ENCODE measurements at places on chromosomes 7 and 10. TPM values are rescaled to one million over a fixed set of nuclear protein-coding genes. Genes with fewer than 3 reads are reported as not detected.

DNA sequence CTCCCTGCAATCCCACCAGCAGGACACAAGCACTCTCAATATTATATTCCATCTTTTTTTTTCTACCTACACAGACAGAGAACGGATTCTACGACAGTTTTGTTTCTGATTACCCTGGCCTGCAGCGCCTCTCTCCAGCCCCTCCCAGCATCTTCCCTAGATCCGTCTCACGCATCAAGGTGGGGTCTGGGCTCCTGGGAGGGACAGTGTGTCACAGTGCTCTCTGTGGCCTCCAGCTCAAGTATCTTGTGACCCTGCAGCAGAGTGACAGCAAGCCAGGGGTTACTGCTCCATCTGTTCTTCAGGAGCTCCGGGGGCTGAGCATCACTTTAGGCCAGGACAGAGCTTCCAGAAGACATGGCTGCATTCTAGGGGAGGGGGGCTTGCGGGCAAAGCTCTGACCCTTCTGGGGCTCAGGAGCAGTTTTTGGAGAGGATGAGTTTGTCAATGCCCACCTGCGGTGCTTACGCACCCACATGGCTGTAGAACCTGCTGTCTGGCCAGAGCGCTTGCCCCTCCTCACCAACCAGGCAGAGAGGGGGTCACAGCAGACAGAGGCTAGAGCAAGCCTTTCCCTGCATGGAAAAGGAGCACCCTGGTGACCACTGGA is 22.6 kb downstream of the MYO1G start:
- H3K4me1 ChIP-seq: peaks cover 14% of the 10 kb centered on the region
- H3K4me3 ChIP-seq: no peak overlapping the region
- no peaks in the 10 kb centered on the region for H3K36me3 ChIP-seq
- H3K27me3 ChIP-seq: no peaks in the 10 kb centered on the region
- H3K27ac ChIP-seq: no peak overlapping the region

- no peaks in the 10 kb centered on the region for H3K36me3 ChIP-seq
- no peak overlapping the region for H3K4me3 ChIP-seq
- no peaks in the 10 kb centered on the region for H3K4me1 ChIP-seq
- H3K27me3 ChIP-seq: no peaks in the 10 kb centered on the region
- DNase-seq: no peak
Observed at GRCh38 chr10:59633063-59633462, 76.6 kb downstream of the SLC16A9 start.

- H3K27me3 ChIP-seq: no peaks in the 10 kb centered on the region
- H3K27ac ChIP-seq: no peak overlapping the region
- no peak overlapping the region for H3K4me3 ChIP-seq
- no peak for DNase-seq
Observed at GRCh38 chr7:4527988-4528636, 154.0 kb upstream of the FOXK1 start.

DNA sequence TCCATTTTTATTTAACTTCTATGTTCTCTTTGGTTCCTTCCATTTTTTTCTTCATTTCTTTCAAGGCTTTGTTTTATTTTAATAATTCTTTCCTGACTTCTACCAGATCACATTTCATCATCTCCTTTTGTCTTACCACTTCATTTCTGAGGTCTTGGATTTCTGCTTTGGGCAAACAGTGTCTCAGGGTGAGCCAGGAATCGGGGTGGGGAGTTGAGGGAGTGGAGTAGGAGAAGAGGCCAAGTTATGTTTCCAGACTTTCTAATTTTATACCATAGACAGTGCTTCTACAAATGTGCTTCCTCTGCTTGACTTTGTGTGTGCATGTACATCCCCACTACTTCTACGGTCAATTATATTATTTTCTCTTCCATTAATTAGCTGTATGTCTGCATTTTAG is 112.1 kb downstream of the PRKG1 start:
- no peak overlapping the region for H3K4me3 ChIP-seq
- no peak for DNase-seq
- H3K4me1 ChIP-seq: no peaks in the 10 kb centered on the region

GRCh38 chr10:83142074-83142563 is 997.2 kb upstream of the GHITM start:
- DNase-seq: no peak
- no peaks in the 10 kb centered on the region for H3K4me1 ChIP-seq
- H3K36me3 ChIP-seq: no peaks in the 10 kb centered on the region
- no peak overlapping the region for H3K27ac ChIP-seq
- no peak overlapping the region for H3K4me3 ChIP-seq

DNA sequence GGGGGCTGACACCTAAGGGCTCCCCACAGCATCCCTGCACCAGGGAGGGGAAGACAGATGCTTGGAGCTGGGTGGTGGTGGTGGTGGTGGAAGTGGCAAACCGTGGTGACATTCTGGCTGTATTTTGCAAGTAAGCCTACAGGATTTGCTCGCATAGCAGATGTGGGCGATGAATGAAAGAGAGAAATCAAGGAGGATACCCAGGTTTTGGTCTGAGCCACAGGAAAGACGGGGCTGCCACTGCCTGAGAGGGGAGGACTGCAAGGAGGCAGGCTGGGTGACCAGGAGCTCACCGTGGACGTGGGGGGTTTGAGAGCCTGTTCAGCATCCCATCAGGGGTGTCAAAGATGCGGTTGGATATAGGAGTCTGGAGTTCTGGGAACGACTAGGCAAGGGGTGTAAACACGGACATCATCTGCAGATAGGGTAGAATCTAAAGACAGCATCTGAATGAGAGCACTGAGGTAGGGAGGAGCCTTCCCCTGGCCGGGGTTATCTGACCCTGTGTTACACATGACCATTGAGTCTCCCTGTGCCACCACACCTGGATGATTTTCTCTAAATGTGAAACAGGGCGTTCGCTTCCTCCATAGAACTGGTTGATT is 49.7 kb downstream of the TSPAN15 start:
- no peak overlapping the region for H3K4me3 ChIP-seq
- no peaks in the 10 kb centered on the region for H3K4me1 ChIP-seq
- no peak overlapping the region for H3K27ac ChIP-seq
- no peak for DNase-seq
- no peaks in the 10 kb centered on the region for H3K36me3 ChIP-seq
- H3K27me3 ChIP-seq: no peaks in the 10 kb centered on the region

GRCh38 chr7:4245866-4246470 is 436.1 kb upstream of the FOXK1 start:
- H3K27me3 ChIP-seq: no peaks in the 10 kb centered on the region
- no peak overlapping the region for H3K4me3 ChIP-seq
- no peak for DNase-seq
- no peaks in the 10 kb centered on the region for H3K36me3 ChIP-seq
- H3K27ac ChIP-seq: no peak overlapping the region

GRCh38 chr10:78266741-78267469 is 233.2 kb downstream of the RPS24 start:
- H3K27ac ChIP-seq: no peak overlapping the region
- H3K4me3 ChIP-seq: no peak overlapping the region
- DNase-seq: no peak
- no peaks in the 10 kb centered on the region for H3K27me3 ChIP-seq

DNA sequence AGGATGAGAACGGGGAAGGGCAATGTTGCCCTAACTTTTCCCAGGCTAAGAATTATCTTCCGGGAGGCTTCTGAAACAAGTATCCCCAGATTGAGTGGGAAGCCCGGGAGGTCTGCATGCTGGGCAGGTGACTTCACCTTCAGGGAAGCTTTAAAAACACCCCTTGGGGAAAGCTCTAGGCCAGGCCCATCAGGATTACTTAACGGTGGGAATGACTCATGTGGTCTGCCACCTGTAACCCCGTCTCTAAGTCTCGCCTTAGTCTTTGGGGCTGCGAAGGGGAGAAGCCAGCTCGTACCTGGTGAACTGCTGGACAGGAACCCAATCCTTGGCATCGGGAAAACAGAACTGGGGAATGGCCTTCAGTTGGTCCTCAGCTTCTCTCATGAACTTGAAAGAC is 80.1 kb upstream of the MKRN1 start:
- H3K27ac ChIP-seq: no peak overlapping the region
- no peak overlapping the region for H3K4me3 ChIP-seq
- no peaks in the 10 kb centered on the region for H3K36me3 ChIP-seq
- no peak for DNase-seq
- no peaks in the 10 kb centered on the region for H3K27me3 ChIP-seq

DNA sequence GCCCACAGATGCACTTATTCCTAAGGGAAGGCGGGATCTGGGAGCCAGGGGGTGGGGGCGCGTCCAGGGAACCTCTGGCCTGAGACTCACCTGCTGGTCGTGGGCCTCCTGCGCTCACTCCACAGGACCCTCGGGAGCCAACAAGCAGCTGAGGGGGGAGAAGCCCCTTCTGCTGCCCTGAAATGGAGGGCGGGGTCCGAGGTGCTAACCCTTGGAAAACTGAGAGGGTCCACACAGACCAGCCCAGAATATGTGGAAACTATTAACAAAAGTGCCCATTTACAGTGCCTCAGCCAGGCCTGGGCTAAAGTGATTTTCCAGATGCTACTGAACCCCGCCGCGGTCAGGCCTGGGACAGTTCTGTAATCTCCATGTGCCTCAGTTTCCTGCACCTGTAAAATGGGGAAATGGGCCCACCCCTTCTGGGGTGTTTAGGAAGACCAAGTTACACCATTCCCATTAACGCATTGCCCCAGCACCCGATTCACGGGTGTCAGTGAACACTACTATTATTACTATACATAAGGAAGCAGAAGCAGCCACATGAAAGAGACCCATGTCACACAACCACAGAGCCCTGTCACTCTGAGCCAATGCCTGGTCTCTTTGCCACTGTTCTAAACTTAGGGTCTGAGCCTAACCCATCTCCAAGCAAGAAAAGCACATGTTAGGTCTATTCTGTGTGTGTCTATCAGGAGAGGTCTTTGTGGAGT is 630 bp upstream of the VSTM4 start:
- no peaks in the 10 kb centered on the region for H3K27me3 ChIP-seq
- no peak for DNase-seq
- no peak overlapping the region for H3K4me3 ChIP-seq
- no peaks in the 10 kb centered on the region for H3K4me1 ChIP-seq
- no peaks in the 10 kb centered on the region for H3K36me3 ChIP-seq
- H3K27ac ChIP-seq: no peak overlapping the region

- H3K36me3 ChIP-seq: no peaks in the 10 kb centered on the region
- no peak overlapping the region for H3K4me3 ChIP-seq
- no peaks in the 10 kb centered on the region for H3K27me3 ChIP-seq
- H3K27ac ChIP-seq: no peak overlapping the region
- no peak for DNase-seq
- H3K4me1 ChIP-seq: no peaks in the 10 kb centered on the region
Observed at GRCh38 chr7:17506095-17506494, 207.6 kb downstream of the AHR start.

ANKRD30A gene
- total RNA-seq: not detected

SPDYE9 gene
- not detected for total RNA-seq

SPAM1 gene
- total RNA-seq: not detected

RAPGEF5 gene
- 81.6 TPM for total RNA-seq
